Adipocyte (in vitro differentiated cells): ENCODE measurements at places on chromosomes 11 and 22.
A peak's percentile ranks its signal among the peaks of the same experiment; 100 is the strongest.

DNA sequence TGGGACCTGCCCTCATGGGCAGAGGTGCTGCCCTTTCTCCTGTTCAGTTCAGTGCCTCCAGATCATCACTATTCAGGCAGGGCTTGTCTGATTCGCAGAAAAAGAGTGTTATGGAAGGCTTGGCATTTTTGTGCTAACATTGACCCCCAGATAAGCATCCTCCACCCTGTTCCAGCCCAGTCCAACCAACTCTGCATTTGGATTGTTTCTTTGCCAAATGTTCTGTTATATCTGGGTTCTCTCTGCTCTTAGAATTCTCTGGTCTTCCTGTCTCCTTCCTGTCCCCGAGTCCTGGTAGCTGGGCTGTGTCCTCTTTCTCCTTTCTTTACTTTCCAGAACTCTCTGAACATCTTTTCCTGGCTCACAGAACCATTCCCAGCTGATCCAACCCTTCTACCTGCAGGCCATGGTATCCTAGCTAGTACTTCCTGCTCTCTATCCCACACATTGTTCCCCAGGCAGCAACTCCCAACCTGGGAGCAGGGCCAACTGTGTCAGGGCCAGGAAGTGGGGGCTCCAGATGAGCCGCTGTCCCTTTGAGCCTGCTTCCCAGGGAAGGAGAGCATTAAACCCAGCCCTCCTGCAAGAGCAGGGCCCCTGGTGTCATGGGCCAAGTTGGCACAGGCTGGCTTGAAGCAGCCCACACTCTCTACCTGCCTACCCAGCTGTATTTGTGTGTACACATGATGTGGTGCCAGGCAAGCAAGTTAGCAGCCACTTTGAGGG, 280.7 kb upstream of the CADM1 start:
- DNase-seq, result no peak

GRCh38 chr11:34510673-34511072, 2.9 kb downstream of the ELF5 start:
- no peak for DNase-seq

DNA sequence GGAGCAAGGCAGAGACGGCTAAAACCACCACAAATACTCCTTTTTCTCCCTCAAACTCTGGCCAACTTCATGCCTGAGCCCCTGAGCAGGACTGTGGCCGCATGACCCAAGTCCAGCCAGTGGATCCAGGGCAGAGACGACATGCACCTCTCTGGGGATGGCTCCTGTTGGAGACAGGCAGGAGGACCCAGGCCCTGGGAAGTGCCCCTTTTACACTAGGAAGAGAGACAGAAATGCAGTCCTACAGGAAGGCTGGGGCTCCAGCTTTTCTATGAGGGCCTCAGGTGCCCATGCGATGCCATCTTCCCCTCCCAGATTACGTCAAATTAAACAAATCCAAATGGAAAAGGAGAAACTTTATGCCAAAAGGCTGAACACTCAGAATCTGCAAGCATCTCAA, 498.0 kb downstream of the BRD1 start:
- no peak for DNase-seq

GRCh38 chr11:100895449-100895848, 208.4 kb downstream of the ARHGAP42 start:
- no peak for DNase-seq

GRCh38 chr22:46238541-46238940, 11.6 kb downstream of the CDPF1 start:
- no peak for DNase-seq

DNA sequence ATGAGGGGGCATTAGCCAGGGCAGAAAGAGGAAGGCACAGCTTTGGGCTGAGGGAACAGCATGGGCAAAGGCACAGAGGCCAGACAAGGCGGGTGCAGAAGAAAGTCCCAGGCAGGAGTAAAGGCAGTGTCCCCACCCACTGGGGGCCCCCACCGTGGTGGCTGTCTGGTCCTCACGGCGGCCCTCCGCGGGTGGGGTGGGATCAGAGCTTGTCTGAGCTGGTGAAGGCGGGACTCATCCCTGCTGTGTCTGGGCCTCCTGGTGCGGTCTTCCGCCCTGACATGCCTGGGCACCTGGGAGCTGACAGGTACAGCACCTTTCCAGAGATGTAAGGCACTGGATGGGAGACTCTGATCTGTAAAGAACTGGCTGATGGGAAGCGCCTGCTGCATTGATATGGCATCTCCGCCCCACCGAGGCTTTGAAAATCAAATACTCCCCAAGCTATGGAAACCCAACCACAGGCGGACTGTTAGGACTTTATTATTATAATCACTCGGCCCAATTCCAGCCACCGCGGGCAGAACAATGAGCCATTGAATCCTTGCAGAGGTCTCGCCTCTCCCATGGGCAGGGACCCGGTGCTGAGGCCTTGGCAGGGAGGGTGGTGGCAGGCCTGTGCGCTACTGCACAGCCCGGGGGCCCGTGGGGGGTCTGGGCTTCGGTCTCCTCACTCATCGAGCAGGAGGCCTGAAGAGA, 14.2 kb upstream of the GNB1L start:
- DNase-seq, result no peak

- DNase-seq, result no peak
Measured at GRCh38 chr11:66176650-66177049, 91.8 kb upstream of the RAB1B start.

GRCh38 chr22:50677493-50678217, 5.0 kb downstream of the SHANK3 start:
- DNase-seq, result no peak

- no peak for DNase-seq
Measured at GRCh38 chr22:17460895-17461294, 91.6 kb downstream of the CECR2 start.

DNA sequence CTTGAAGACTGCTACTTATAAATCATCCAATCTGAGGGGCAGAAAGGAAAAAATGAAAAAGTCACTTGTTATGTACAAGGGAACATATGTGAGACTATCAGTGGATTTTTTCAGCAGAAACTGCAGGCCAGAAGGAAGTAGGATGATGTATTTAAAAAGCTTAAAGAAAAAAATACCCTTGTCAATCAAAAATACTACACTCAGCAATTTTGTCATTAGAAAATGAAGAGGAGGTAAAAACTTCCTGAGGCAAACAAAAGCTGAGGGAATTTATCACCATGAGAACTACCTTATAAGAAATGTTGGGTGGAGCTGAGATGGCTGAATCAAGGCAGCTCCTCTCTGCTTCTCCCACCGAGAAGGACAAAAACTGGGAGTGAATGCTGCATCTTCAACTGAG, 21.1 kb downstream of the MRGPRX2 start:
- DNase-seq, result no peak

GRCh38 chr11:119315131-119316015, 1.6 kb downstream of the MCAM start:
- peak; percentile 19 for DNase-seq

DNA sequence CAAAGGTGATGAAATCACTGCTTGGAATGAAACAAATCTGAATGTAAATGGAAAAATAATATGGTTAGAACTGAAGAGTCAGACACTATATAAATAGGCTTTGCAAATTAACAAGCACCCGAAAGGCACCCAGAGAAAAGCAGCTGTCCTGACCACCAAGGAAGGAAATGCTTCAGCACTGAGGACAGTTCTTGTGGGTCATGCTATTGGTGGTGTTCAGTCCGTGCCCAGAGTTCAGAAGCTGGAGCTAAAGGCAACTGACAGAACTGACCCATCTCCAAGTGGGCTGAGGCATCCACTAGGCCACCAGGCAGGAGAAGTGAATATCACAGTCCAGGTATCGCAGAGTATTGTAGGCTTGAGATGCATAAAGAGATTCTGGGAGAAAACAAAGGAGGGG, 208.9 kb downstream of the OPCML start:
- no peak for DNase-seq

GRCh38 chr22:50250555-50251476, at the start of gene HDAC10:
Gene HDAC10 (minus strand): TSS chr22:50251265. CDS start chr22:50251032, 233 bp downstream.
- DNase-seq, result peak; percentile 93

GRCh38 chr11:13674799-13675509, 6.5 kb downstream of the FAR1 start:
- DNase-seq, result no peak

DNA sequence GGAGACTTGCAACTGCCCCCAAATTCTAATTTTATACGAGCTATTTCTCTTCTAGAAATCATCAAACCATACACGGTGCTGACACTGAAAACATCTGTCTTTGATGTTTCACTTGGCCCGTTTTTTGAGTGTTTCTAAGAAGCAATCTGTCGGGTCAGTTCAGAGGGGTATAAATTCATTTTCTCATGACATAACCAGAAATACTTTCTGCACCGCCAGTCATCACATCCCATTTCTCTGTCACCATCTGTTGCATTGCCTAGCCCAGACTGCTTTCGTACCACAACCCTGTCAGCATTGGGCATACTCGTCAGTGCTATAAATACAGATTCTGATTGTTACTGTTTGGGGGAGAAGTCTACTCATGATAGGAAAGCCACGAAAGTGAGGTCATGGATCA, 63.1 kb upstream of the CCDC90B start:
- no peak for DNase-seq

- DNase-seq, result no peak
Measured at GRCh38 chr22:49666146-49666809, 161.4 kb downstream of the BRD1 start.

DNA sequence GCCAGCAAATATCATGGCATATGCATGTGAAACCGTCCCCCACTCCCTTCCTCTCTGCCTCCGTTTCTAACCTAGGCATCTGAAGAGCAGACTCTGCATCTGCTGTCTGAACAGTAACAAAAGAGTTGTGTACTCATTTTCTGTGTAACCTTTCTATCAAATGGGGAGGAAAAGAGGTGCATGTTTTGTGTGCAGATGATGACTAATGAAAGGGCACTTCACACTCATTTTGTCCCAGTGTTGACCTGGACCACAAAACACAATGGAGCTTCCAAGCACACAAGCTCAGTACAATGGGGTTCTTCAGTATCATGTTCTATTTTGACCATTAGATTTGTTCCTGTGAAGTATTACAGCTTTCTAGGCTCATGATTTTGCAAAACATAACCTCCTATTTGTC, 13.0 kb downstream of the JHY start:
- no peak for DNase-seq

GRCh38 chr11:37788141-37788877, 1190.3 kb upstream of the RAG2 start:
- peak; percentile 55 for DNase-seq

- DNase-seq, result no peak
Measured at GRCh38 chr11:121649798-121650197, 197.0 kb upstream of the SORL1-AS1 start.

DNA sequence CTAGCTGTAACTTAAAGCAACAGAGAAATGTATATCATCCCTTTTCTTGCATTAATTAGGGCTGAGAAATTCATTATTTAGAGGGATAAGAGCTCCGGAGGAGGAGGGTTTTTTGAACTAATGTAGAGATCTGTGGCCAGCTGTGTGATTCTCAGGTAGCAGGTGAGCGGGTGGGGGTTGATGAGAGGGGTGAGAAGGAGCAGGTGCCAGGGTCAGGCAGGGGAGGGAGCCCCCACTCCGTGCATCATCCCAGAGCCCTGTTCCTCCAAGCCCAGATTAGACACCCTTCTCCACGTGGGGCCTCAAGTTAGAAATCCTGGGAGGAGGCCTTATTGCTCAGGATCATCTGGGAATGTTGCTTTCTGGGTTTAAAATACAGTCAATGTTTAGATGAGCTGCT, 24.9 kb downstream of the ZBTB16 start:
- no peak for DNase-seq

GRCh38 chr11:105667441-105667840, 57.6 kb downstream of the GRIA4 start:
- no peak for DNase-seq

- peak; percentile 16 for DNase-seq
Measured at GRCh38 chr11:70799386-70799785, 401.1 kb downstream of the CTTN start.

DNA sequence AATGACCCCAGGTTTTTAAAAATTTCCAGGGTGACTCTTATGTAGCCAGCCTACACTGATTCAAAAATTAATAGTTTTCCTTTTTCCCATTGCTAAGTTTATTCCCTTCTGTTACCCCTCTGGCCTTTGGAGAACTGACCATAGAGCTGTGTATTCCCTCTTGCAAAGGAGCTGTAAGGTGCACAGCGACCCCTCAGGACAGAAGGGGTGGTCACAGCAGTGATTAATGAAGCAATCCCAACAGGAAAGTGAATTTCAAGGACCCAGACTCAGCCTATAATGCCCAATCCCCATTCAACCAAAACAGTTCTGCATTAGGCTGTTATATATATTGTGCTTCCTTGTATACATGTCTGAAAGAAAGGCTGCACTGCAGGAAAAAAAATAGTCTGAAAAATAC, 147.1 kb downstream of the WT1 start:
- DNase-seq, result no peak

- DNase-seq, result no peak
Measured at GRCh38 chr22:45397806-45398205, 15.6 kb downstream of the SMC1B start.

DNA sequence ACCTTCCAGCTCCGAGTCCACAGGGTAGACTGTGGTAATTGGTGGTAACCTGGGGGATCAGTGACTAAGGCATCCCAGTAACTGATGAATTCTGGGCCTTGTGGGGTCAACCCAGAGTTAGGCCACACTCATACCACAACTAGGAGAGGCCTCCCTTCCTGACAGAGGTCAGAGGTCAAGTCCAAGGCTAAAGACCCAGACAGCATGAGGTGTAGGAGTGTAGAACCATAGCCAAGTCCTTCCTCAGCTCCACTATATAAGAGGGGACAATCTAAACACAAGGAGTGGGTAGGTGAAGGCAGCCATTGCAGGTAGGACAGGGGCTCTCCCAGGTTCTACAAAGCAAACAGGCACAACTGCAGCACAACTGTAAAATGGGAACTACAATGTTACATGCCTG, 4.6 kb downstream of the AP1B1 start:
- no peak for DNase-seq

DNA sequence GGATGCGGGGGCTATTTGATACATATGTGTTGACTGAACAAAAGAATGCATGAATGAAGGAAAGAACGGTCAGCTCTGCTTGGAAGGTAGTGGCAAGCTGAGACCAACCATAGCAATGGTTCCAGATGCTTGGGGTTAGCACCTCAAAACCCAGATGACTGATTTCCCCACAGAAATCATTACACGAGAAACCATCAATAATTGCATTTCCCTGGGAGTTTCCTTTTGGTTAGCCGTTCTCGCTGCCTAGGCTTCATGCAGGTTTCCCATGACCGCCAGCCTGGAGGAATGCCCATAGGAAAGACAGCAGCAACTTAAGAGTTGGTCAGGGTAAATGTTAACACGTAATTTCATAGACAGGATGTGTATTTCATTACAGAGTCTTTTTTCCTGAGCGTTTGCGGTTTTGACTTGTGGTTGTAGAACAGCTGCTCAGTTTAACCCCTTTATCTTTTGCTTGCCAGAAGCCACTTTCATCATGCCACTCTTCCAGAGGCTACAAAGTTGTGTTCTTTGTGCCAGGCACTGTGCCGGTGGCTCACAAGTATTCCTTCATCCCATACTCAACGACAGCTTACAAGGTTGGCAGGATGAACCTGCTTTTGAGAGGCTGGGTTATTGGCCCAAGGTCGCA, 2.8 kb downstream of the IL17RA start:
- DNase-seq, result peak; percentile 48

- peak; percentile 34 for DNase-seq
Measured at GRCh38 chr22:36911887-36912661, 1.4 kb upstream of the CSF2RB start.

- no peak for DNase-seq
Measured at GRCh38 chr11:64502634-64503033, 88.4 kb upstream of the SLC22A12 start.

GRCh38 chr11:69653406-69653960, 12.5 kb downstream of the CCND1 start:
- no peak for DNase-seq
